CD4-positive, alpha-beta T cell (primary cell): ENCODE measurements at places on chromosomes 5 and 9.

- H3K4me3 ChIP-seq = no peak overlapping the region
- H3K4me1 ChIP-seq = peaks cover under 1% of the 10 kb centered on the region
- DNase-seq = no peak
- no peaks in the 10 kb centered on the region for H3K36me3 ChIP-seq
- no peaks in the 10 kb centered on the region for H3K27me3 ChIP-seq
Measured at GRCh38 chr9:74958587-74958986, 5.9 kb upstream of the C9orf40 start.

- no peaks in the 10 kb centered on the region for H3K27me3 ChIP-seq
- no peak overlapping the region for H3K27ac ChIP-seq
- no peaks in the 10 kb centered on the region for H3K4me1 ChIP-seq
- DNase-seq = no peak
Measured at GRCh38 chr5:8522646-8523045, 653.7 kb downstream of the MTRR start.

- no peaks in the 10 kb centered on the region for H3K36me3 ChIP-seq
- H3K4me1 ChIP-seq = no peaks in the 10 kb centered on the region
- no peaks in the 10 kb centered on the region for H3K27me3 ChIP-seq
- no peak for DNase-seq
- H3K4me3 ChIP-seq = no peak overlapping the region
Measured at GRCh38 chr9:4022435-4023067, 277.3 kb downstream of the GLIS3 start.

DNA sequence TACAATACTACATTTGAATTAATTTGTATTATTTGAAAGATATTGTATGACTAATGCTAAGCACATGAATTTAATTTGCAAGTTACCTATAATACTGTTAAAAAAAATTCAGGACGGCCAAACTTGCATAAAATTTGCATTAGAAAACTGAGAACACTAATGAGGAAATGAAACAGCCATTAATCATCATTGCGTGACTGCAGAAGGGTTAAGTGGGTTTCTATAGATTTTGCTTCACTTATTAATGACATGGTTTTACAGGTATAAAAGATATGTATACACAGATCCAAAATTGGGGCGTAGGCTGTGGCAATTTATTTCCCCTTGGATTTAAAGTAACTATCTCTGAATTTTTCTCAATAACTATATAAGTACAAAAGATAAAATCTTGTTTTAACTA lies 882.6 kb downstream of the PTPRD start:
- H3K4me3 ChIP-seq = no peak overlapping the region
- no peaks in the 10 kb centered on the region for H3K36me3 ChIP-seq
- no peak overlapping the region for H3K27ac ChIP-seq

- H3K4me3 ChIP-seq = no peak overlapping the region
- H3K4me1 ChIP-seq = no peaks in the 10 kb centered on the region
- DNase-seq = no peak
- no peaks in the 10 kb centered on the region for H3K27me3 ChIP-seq
- no peaks in the 10 kb centered on the region for H3K36me3 ChIP-seq
Measured at GRCh38 chr9:121568343-121569265, 69.0 kb upstream of the GGTA1 start.

GRCh38 chr5:95390812-95391492 lies at the start of gene FAM81B:
TSS of gene FAM81B (plus strand) at chr5:95391366. CDS start at chr5:95391390, 24 bp downstream.
- H3K27me3 ChIP-seq = no peaks in the 10 kb centered on the region
- H3K36me3 ChIP-seq = no peaks in the 10 kb centered on the region
- H3K4me3 ChIP-seq = no peak within 1 kb of the TSS
- H3K27ac ChIP-seq = no peak within 1 kb of the TSS
- DNase-seq = no peak

DNA sequence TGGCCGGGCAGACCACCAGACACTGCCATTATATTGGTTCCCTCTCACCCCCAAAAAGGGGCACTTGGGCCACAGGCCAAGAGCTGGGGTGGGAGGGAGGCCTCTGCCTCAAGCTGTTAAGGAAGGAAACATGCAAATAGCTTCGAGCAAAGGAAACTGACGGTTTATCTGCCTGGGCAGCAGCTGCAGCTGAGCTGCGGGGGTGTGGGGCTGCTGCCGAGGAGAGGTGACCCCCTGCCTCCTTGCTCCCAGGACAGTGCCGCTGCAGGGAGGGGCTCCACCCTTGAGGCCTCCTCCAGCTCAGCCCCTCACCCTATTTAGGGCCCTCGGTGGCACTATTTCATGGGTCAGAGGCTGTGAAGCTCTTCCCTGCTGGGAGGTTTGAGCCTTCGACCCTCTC lies 789 bp downstream of the DOK3 start:
- H3K27ac ChIP-seq = no peak overlapping the region
- no peaks in the 10 kb centered on the region for H3K27me3 ChIP-seq
- H3K4me3 ChIP-seq = peak overlapping the region; percentile 42
- H3K4me1 ChIP-seq = peaks cover 17% of the 10 kb centered on the region
